ENCODE measurements at places on chromosomes 2 and 18.
A peak's percentile ranks its signal among the peaks of the same experiment; 100 is the strongest.

DNA sequence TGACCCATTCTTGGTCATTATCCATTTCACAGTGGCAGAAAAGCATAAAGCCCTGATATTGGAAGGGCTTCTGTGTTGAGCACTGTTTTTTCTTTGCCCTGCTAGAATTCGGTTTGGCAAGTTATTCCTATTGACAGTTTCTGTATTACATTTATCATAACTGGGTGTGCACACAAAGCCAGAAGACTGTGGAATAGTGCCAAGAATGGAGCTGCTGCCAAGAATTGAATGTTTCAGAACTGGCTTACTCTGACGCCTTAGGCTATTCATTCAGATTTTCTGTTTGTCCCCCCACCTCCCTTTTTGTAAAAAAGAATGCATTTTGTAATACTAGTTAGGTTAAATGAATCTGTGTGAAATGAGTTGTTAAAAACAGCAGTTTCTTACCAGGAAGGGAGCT, 12.7 kb downstream of the KDM3A start:
- no peak for DNase-seq

DNA sequence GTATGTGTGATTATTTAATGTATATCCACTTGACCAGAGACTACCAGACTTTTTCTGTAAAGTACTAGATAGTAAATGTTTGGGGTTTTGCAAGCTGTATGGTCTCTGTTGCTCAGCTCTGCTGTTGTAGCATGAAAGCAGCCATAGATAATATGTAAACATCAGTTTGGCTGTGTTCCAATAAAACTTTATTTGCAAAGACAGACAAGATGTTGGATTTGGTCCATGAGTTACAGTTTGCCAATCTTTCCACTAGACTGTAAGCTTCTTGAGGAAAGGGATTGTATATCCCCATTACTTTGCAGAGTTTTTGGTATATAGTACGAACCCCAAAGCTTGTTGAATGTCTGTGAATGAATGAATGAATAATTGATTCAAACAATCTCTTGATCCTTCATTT, 17.2 kb downstream of the REL start:
- DNase-seq = no peak

- DNase-seq = peak; percentile 12
Measured at GRCh38 chr18:56716692-56717146, 65.6 kb downstream of the WDR7 start.

DNA sequence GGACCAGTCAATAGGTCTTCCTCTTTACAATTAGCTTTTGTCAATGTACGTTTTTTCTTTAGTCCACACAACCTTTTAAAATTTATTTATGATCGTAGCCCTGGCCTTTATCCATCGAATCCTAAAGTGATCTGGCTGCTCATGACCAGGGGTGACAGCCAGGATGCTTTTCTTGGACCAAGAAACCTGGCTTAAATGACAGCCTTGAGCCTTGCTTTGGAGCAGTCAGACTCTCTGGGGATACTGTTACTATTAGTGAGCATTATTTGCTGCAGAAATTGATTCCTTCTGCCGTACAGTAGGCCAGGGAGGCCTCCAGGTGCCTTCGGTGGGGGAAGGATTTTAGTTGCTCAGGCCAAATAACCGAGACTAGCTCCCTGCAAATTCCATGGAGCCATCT, 70.2 kb downstream of the AGAP1 start:
- no peak for DNase-seq

DNA sequence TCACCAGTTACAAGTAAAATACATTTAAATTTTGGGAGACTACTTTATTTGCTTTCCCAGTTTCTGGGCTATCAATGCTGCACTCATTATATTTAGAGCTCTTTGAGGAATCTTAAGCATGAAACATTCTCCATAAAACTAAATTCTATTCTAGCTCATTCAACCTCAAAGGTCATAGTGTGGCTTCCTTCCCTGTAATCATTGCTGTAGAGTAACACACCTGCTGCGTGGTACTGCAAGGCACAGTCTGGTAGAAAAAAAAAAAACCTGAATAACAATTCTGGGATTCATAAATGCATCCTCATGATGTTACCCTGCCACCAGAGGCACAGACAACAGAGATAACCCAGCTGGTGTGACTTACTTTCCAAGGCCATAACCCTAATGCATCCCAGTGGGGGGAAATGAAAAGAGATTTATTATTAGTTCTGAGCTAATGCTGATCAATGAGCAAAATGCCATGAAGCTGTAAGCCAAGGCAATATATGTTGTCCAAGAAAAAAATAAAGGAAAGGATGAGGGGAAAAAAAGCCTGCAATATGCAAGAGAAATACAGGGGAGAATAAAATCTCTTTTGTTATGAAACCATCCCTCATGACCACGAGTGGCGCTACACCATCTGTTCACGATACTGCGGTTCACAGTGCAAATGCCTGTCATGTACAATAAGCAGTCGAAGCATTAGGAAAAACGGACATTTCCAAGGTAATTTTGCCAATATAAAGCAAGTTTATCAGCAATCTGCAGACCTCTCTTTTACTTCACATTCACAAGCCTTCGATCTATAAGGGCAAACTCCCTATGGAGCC, 1481.6 kb upstream of the PIK3C3 start:
- DNase-seq = no peak

All from GM12878 (cell line).